NB4 (cell line): ENCODE measurements at places on chromosomes 11 and 22.

DNA sequence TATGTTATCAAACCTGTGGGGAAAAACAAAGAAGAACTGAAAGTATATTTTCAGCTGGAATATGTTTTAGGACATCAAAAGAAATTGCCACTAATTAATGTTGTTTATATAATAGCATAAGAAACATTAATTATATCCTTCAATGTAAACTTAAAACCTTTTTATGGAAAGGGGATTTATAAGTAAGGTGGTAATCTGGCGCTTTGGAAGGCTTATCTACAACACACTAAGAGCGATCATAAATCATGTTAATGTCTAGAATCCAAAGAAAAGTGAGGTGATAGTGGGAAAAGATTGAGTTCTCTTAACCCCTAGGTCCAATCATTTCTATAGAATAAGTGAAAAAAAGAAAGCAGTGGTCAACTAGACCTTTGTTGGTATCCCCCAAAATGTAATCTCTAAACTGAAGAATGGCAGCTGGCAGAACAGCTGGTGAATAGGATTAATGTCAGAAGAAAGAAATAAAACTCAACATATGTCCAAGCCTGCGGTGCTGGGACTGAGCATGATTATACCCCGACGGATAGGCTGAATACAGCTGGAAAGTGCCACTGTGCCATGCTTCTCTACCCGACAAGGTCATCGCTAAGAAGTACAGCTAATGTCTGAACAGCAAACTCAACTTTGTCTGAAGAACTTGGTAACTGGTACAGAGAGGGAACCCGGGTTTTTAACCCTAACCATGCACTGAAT, 64.0 kb downstream of the SOX6 start:
- no peak for DNase-seq

- DNase-seq: no peak
Measured at GRCh38 chr11:27205779-27206570, 157.0 kb downstream of the CCDC34 start.

GRCh38 chr11:116503216-116504160, 269.3 kb downstream of the BUD13 start:
- DNase-seq: no peak

DNA sequence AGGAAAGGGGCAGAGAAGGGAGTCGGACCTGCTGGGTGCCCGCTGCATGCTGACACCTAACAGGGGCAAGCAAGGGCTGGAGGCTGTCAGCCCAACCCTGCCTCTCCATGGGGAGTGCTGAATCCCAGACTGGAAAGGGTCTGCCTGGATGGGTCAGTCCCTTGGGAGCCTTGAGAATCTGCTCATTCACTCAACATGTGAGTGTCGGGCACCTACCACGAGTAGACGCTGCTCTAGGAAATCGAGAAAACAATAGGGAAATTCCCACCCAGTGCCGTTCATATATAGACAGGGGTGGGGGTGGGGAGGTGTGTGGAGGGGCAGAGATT, 4.4 kb upstream of the CTSD start:
- DNase-seq: no peak

GRCh38 chr11:71556018-71556417, 7.8 kb downstream of the KRTAP5-9 start:
- DNase-seq: no peak

GRCh38 chr11:26112264-26112663, 219.7 kb upstream of the ANO3 start:
- DNase-seq: no peak

DNA sequence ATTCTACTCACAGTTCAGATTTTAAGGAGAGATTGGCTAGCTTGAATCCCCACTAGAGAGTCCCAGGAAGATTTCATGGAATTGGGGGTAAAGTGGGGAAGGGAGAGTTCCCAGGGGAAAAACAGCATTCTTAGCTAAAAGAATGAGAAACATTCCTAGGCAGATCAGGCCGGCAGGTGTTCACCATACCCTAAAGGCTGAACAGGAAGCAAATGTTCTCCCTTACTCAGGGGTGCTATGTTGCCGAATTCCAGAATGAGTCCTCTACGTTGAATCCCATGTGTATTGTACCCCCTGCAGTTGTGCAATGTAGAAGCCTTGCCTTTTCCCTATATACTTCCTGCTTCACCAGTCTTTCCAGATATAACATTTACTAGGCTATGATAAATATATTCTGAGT, 135.2 kb upstream of the NCAM1 start:
- DNase-seq: no peak

DNA sequence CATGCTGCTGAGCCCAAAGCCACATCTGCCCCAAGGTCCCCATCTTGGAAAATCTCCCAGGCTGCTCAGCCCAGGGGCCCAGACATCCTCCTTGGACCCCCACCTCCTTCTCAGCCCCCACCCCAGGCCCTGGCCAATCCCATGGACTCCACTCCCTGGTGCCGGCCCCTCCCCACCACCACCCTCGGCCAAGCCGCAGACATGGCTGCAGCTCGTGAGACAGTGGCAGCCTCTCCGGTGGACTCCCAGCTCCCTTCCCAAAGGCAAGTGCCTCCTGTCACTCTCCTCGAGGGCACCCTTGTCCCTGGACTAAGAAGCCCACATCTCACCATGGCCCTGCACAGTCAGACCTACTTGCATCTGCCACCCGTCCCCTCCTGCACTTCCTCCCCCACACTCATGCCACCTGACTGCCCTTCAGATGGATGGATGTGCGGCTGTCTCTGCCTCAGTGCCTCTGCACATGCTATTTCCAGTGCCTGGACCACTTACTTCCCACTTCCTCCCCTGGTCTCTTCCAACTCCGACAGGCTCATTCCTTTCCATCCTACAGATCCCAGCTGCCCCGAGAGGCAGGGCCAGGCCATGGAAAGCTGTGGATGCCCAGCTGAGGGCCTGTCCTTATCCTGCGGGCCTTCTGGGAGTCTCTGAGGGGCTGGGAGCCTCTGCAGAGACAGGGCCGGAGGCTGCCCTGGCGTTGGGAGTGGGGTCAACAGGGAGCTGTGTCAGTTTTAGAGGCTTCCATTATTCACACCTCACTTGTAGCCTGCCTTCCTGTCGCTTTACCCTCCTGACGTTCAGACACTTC, 25.5 kb upstream of the RFPL3 start:
- no peak for DNase-seq

- DNase-seq: no peak
Measured at GRCh38 chr22:33272871-33273270, 214.7 kb upstream of the SYN3 start.

GRCh38 chr11:61985869-61986268, 18.4 kb upstream of the FTH1 start:
- no peak for DNase-seq

GRCh38 chr11:130122141-130122575, 37.4 kb upstream of the ST14 start:
- DNase-seq: no peak

GRCh38 chr11:3014057-3014938, 22.2 kb upstream of the NAP1L4 start:
- no peak for DNase-seq

GRCh38 chr11:64534950-64535349, 56.1 kb upstream of the SLC22A12 start:
- no peak for DNase-seq

GRCh38 chr11:34583818-34584217, 37.1 kb upstream of the EHF start:
- no peak for DNase-seq

DNA sequence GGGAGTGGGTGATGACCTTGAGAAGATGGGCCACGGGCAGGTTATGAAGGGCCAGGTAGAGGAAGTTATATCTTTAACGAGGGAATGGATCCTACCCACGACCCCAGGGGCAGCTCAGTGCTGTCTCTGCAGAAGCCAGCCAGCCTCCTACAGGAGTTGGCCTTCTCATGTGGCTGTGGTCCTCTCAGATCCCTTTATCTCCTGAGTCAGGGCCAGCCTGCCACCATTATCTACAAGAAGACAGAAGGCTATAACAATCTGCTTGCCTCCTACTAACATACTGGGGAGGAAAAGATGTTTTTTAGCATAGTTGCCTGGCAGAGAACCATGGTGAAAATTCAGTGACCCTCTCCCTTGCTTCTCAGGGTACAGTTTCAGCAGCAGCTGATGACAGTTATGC, 7.0 kb upstream of the YWHAH start:
- DNase-seq: no peak

- DNase-seq: no peak
Measured at GRCh38 chr11:94184362-94184761, 55.7 kb downstream of the PANX1 start.

DNA sequence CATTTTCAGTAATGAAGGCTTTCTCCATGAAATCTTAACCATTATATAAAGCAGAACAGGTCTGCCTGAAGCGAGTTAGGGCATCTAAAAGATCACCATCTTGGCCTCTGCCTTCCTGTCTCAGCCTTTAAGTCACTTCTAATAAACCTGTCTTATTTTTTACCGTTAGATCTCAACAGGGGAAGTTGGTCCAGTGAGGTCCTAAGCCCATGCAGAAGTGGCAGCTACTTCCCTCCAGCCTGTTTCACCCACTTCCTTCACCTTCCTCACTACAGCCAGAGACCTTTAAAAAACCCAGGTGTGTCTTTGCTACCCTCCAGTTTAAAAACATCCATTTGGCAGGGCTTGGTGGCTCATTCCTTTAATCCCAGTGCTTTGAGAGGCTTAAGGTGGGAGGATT, 14.1 kb upstream of the LIPT2 start:
- DNase-seq: no peak

GRCh38 chr11:67418476-67419281, 3.2 kb downstream of the CARNS1 start:
- DNase-seq: no peak

- peak; percentile 9 for DNase-seq
Measured at GRCh38 chr22:36822581-36822980, 5.7 kb upstream of the PVALB start.

DNA sequence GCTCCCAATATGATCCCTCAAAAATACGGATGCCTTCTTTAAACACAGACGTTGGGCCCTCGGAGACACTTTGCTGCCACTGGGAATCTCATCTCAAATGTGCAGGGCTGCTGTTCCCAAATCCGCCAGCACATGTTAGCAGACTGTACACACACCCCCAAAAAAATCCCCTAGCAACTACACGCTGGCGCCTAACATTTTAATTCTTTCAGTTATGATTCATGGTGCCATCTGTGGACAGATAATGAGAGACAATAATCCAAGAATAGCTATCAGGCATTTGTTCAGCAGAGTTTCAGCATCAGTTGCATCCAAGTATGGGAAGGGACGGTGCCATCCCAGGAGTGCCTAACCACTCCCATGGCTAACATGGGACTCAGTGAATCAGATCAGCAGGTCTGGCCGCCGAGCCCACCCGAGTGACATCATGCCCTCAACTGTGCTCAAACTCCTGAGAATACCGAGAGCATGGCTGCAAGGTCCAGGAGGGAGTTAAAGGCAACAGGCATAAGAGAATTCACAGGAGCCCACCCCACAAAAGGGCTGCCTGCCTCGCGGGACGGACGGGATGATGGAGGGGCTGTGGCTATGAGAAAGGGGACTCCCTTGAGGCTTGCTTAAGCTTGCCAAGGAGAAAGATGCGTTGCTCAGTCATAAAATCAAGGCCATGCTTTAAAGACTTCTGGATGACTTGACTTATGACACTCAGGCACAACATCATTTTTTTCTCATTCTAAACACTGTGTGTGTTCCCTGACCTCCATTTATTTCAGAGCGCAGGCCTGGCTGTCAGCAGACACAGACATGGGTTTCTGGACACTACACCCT, 337.0 kb downstream of the SHANK2 start:
- no peak for DNase-seq

GRCh38 chr11:78647986-78648875, 73.6 kb upstream of the NARS2 start:
- no peak for DNase-seq

DNA sequence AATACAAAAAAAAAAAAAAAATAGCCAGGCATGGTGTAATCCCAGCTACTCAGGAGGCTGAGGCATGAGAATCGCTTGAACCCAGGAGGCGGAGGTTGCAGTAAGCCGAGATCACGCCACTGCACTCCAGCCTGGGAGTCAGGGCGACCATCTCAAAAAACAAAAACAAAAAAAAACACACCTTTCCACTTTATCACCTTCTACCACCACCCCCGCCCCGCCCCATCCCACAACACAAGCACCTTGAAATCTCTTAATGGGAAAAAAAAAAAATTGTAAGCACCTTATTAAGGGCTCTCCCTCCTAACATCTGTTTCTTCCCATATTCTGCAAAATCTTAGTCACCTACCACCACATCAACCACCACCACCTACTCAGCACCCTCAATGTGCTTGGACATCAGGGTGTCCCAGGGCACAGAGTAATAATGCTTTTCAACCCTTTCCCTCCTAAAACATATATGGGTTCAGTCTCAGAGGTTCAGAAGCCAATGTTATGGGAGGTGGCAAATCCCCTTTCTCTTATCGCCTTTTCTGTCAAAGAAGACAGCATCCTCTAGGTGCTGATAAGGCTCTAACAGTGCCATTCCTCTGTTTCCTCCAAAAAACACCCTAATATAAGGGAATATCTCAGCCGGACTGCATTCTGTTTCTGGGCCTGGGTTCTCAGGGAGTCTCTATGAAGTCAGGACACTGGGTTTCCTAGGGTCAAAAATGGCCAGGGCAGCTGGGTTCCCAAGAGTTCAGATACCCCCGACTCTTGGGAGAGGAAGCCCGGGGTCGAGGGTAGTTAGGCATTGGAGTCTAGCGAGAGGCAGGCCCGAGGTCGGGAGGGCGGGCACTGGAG, 718 bp downstream of the INTS5 start:
- no peak for DNase-seq

- no peak for DNase-seq
Measured at GRCh38 chr22:21834869-21835268, 32.6 kb downstream of the MAPK1 start.

- DNase-seq: no peak
Measured at GRCh38 chr22:25690798-25691197, 51.2 kb upstream of the MYO18B start.

DNA sequence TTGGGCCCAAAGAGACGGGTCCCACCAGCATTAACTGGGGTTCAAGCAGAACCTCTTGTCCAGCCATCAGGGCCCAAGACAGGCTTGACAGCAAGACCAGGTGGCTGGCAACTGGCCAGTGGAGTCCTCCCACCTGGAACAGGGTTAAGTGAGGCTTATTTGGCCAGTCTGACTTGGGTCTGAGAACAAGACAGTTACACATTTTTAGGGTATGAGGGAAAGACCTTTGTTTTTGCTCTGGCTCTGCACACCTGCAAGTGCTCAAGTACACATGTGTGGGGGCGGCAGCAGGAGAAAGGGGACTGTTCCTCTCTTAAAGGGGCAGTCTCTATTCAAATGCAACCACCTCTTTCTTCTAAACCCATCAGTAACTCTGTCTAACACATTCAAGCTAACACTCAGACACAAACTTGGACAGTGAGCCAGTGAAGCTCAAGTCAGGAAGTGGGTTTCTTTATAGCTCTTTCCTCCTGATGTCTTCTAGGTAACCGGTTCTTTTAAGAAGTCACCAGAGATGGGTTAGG, 116.2 kb downstream of the ETS1 start:
- DNase-seq: peak; percentile 62

- DNase-seq: no peak
Measured at GRCh38 chr11:97685695-97686094, 1295.9 kb downstream of the JRKL start.

DNA sequence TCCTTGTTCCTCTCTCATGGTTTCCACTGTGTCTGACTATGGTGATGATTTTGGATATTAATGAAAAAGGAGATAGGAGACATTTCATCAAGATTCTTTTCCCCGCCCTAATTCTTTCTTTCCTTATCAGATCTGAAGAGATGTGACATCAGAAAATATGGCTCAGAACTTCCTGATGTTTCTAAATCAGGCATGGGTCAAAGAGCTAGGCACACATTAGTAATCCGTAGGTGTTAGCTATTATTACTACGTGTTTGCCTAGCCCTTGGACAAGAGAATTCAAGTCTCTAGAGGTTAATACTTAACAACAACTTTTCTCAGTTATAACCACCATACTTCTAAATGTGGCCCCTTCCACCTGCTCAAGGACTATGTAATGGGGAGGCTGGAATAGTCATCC, 5.8 kb downstream of the JOSD1 start:
- no peak for DNase-seq
